ENCODE measurements at places on chromosomes 1 and 21.

- no peak for DNase-seq
These were observed 96.7 kb downstream of the PTPRU start for GRCh38 chr1:29333008-29333407.

DNA sequence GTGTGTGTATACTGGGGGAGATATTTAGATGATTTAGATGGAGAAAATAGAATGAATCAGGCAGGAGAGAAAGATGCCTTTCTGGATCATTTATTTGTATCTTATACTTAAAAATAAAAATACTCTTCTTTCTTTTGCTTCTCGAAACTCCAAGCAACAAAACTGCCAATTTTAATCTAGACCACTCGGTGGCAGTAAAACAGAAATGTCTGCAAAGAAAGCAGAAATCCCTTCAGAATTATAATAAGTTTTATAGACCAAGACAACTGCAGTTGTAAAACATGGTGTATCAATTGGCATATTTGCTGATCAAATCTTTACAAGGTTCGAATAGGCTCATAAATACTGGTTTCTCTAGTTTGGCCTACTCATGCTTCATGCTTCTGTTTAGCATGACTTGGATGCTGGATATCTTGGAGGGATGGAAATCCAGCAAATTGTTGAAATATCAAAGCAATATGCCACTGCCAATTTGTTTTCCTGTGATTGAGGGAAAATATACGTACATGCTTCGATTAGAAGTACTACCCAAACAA is 15.1 kb upstream of the C1orf87 start:
- DNase-seq: no peak

DNA sequence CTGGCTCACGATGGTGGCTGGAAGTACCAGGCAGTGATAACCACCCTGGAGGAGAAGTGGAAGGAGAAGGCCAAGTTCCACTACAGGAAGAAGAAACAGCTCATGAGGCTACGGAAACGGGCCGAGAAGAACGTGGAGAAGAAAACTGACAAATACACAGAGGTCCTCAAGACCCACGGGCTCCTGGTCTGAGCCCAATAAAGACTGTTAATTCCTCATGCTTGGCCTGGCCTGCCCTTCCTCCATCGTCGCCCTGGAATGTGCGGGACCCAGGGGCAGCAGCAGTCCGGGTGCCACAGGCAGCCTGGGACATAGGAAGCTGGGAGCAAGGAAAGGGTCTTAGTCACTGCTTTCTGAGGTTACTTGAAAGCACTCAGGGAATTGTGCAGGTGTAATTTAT is 10.8 kb downstream of the IL24 start:
- no peak for DNase-seq

GRCh38 chr1:20893931-20894330 is 106.8 kb upstream of the HP1BP3 start:
- DNase-seq: no peak

DNA sequence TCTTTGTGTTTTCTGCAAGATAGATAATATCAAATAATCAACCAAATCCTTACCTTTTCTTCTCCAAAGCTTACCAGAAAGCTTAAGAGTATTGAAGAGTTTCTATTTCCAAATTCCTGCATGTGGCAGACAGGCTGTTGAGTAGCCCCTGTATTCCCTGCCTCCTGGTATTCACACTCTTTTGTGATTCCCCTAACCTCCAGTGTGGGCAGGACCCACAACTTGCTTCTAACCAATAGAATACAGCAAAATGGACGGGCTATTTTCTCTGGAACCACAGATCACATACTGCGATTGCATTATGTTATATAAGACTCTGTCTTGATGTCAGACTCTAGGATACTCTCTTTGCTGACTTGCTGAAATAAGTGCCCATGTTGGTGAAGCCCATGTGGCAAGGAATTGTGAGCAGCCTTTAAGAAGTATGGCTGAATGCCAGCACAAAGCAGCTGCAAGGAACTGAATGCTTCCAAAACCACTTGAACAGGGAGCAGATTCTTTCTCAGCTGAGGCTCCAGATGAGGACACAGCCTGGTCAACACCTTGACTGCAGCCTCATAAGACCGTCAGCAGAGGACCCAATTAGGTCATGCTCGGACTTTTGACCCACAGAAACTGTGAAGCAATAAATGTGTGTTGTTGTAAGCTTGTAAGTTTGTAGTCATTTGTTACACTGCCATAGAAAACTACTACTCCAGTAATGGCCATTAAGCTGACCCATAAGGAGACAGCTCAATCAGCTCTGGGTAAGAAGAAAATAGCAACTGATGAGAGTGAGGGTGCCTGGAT is 47.9 kb upstream of the PLXNA2 start:
- no peak for DNase-seq

DNA sequence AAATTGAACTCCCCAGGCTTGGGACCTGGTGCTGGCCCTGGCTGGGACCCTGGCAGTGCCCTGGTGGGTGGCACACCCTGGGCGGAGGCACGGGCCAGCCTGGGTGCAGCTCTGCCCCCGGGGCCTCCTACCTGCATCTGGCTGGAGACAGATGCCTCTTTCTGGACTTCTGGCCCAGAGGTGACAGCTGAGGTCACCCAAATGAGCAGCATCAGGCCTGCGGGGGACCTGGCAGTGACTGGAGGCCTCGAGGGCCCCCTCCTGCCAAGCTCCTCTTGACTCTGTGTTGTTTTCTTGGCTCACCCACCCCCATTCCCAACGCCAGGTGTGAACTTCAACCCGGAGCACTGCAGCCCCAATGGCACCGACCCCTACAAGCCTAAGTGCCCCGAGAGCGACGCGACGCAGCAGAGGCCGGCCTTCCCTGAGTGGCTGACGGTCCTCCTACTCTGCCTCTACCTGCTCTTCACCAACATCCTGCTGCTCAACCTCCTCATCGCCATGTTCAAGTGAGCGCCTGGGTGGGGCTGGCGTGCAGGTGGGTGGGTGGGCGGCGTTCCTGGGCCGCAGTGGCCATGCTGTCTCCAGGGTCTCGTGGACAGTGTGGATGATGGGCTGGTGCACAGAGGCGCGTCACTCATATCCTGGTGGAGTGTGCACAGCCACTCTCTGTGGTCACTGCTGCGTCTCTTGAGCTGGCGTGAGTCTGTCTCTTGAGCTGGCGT is 41.6 kb upstream of the LRRC3 start:
- no peak for DNase-seq

DNA sequence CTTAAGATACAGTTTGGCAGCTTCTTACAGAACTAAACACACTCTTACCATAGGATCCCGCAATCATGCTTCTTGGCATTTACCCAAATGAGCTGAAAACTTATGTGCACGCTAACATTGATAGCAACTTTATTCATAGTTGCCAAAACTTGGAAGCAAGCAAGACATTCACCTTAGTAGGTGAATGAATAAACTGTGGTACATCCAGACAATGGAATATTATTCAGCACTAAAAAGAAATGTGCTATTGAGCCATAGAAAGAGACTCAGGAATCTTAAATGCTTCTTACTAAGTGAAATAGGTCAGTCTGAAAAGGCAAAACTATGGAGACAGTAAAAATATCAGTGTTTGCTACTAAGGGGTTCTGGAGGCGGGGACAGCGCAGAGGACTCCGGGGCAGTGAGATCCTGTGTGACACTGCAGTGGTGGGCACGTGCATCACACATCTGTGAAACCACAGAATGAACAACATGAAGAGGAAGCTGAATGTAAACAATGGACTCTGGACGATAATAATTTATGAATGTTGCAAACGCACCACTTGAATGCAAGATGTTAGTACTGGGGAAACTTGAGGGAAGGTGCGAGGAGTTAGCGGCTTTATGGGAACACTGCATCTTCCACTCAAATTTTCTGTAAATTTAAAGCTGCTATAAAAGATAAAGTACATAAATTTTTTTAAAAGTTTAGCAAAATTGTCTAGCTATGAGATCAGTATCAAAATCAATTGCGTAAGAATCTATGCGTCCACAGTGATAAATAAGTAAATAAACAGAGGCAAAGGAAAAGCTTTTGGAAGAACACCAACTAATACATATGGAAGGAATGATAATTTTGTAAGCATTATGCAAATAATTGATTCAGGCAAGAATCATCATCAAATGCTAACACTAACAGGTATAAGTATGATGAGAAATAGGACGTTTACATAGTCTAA is 15.4 kb upstream of the SPATC1L start:
- DNase-seq: no peak

DNA sequence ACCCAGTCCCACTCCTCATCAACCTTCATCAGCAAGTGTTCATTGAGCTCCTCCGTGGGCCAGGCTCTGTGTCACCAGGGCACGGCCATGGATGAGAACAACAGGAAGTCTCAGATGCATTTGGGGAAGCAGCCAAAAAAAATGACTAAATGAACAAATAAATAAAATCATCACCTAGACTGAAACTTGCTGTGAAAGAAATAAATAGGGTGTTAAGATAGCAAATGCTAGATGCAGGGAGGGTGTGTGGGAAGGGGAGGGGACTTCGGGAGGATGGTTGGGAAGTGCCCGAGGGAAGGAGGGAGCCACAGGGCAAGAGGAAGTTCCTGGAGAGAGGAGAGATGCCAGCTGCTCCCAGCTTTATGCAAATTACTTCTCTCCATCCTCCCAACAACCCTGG is 696.7 kb downstream of the PTPRU start:
- no peak for DNase-seq

DNA sequence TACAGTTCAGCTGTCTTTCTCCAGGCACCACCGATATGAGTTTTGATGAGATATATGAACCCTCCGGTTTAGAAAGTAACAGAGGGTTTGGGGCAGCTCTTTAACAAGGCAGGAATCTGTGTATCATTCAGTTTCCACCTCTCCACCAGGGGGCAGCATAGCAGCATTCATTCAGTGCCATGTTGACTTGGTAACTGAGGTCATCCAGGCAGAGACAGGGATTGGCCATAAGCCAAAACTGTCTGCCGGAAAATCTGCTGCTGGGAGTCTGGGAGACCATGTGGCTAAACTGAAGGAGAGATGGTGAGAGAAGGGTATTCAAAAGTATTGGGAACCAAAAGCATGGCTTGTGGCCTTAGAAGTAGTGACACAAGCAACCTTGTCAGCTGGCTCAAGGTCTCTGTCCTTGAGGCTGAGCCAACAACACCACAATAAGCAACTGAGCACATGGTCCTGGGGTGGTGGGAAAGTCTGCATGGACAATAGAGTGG is 98.5 kb downstream of the LMX1A start:
- no peak for DNase-seq

GRCh38 chr1:46133181-46133658 is 791 bp upstream of the PIK3R3 start:
- no peak for DNase-seq

Measured in stimulated activated CD4-positive, alpha-beta T cell treated with anti-CD3 and anti-CD28 coated beads, Interleukin-1b, Interleukin-23, amount 100 ng/mL, for 1 hour (primary cell).